ENCODE measurements at places on chromosomes 11 and 22. TPM values are rescaled to one million over a fixed set of nuclear protein-coding genes. Genes with fewer than 3 reads are reported as not detected.

The SCGB1C1 gene
- total RNA-seq = not detected

The KIAA1671 gene
- 13.1 TPM for total RNA-seq

The TCN1 gene
- not detected for total RNA-seq

The OR6T1 gene
- total RNA-seq = not detected

The MN1 gene
- 12.9 TPM for total RNA-seq

The BACE1 gene
- total RNA-seq = 36.2 TPM

The AIFM3 gene
- 27.5 TPM for total RNA-seq

The UBQLNL gene
- total RNA-seq = 0.46 TPM

The ZNF202 gene
- 19.4 TPM for total RNA-seq

The MISFA gene
- 1.2 TPM for total RNA-seq

The CALCA gene
- not detected for total RNA-seq

The KRTAP5-2 gene
- total RNA-seq = not detected

The VPREB3 gene
- total RNA-seq = not detected

The IL18 gene
- 1.8 TPM for total RNA-seq

The SYT7 gene
- 71.5 TPM for total RNA-seq

The C11orf91 gene
- not detected for total RNA-seq

The CFL1 gene
- total RNA-seq = 545 TPM

The PACSIN3 gene
- total RNA-seq = 3.5 TPM

The IL17REL gene
- 0.69 TPM for total RNA-seq

The ASPHD2 gene
- 15.5 TPM for total RNA-seq

The SLC25A18 gene
- total RNA-seq = 11.5 TPM

The HBB gene
- 550 TPM for total RNA-seq

The CD3G gene
- total RNA-seq = not detected

The DGCR6L gene
- 42.2 TPM for total RNA-seq

The TRIM51 gene
- total RNA-seq = not detected

The KRTAP5-11 gene
- total RNA-seq = not detected

Measured in diencephalon (tissue), 1 donor.